ENCODE measurements at places on chromosomes 16 and 17.

- DNase-seq: no peak
Measured at GRCh38 chr16:68402748-68403040, 45.6 kb downstream of the SMPD3 start.

DNA sequence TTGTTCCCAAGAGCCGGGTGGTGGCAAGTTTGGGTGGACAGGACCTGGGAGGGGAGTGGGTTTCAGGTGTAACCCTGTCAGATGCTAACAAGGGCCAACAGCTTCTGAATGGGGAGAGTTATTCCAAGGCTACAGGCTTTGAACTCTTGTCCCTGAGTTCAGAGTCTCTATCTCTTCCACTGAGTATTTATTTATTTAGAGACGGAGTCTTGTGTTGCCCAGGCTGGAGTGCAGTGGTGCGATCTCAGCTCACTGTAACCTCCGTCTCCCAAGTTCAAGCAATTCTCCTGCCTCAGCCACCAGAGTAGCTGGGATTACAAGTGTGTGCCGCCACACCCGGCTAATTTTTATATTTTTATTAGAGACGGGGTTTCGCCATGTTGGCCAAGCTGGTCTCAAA lies 2.6 kb upstream of the SETD1A start:
- no peak for DNase-seq

GRCh38 chr17:40086150-40087044 lies 14.0 kb downstream of the NR1D1 start:
- DNase-seq: peak; percentile 68

- DNase-seq: no peak
Measured at GRCh38 chr17:63842173-63842539, 329 bp downstream of the SMARCD2 start.

DNA sequence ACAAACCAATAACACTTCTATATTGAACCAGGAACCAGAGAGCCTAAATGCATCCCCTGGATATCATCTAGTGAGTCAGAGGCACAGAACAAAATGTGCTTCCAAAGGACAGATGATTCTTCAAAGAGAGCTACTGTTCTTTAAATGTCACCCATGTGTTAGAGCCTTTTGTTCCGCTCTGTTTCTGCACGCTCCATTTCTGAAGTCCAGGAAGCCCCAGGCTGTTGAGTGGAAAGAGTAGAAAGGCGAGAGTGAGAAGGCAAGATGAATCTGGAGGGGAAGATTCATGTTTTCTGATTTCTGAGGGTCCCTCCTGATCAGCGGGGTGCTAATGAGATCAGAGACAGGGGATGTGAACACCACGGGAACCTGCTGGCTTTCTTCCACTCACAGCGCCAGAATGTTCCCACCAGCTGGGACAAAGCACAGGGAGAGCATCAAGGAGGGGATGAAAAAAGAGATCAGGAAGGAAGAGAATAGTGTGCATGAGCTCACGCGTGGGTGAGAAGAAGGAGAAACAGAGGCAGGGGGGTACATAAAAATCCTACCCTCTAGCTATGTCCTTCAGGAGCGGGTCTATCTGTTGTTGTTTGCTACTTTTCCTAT lies 559.9 kb upstream of the HSBP1 start:
- no peak for DNase-seq

Measured in AG08396 (cell line).